ENCODE measurements at places on chromosomes 3 and 15.

DNA sequence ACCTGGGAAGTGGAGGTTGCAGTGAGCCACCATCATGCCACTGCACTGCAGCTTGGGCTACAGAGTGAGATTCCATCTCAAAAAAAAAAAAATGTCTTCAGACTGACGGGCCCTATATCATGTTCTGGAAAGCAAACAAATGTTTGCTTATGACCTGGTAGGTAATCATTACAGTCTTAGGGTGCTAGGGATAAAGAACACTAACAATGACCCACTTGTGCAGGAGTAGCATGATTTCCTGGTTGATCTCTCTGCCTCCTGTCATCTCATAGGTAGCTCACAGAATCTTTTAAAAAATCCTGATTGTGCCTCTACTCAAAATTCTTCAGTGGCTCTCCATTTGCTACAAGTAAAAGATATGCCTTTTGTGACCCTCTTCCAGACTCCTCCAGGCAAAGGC lies 74.5 kb upstream of the TSPAN3 start:
- no peak for DNase-seq

- DNase-seq = no peak
These were observed 2.3 kb upstream of the BMF start for GRCh38 chr15:40110866-40111550.

- DNase-seq = no peak
These were observed 124.0 kb upstream of the ROPN1 start for GRCh38 chr3:124115956-124116355.

DNA sequence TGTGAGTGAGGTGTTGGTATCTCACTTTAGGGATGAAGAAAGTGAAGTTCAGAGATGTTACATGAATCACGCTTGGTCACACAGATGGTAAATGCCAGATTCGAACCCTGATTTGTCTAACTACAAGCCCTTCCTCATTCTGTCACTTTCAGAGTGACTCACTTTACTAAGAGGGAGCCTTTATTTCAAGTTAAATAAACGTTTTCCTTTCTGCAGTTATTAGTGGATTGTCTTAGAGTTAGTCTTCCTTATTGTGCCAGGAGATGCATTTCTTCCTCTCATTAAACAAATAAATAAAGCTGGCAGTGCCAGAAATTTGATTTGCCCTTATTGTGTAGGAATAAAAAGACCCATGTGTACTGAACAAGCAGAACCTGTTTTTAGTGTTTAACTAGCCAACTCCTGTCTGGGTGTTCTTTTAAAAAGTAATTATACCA lies 162.5 kb downstream of the AKAP13 start:
- DNase-seq = no peak

- DNase-seq = peak; percentile 59
These were observed 19.0 kb downstream of the ACAA1 start for GRCh38 chr3:38117748-38118420.

GRCh38 chr15:47398594-47398993 lies 318.7 kb upstream of the SEMA6D start:
- DNase-seq = no peak

DNA sequence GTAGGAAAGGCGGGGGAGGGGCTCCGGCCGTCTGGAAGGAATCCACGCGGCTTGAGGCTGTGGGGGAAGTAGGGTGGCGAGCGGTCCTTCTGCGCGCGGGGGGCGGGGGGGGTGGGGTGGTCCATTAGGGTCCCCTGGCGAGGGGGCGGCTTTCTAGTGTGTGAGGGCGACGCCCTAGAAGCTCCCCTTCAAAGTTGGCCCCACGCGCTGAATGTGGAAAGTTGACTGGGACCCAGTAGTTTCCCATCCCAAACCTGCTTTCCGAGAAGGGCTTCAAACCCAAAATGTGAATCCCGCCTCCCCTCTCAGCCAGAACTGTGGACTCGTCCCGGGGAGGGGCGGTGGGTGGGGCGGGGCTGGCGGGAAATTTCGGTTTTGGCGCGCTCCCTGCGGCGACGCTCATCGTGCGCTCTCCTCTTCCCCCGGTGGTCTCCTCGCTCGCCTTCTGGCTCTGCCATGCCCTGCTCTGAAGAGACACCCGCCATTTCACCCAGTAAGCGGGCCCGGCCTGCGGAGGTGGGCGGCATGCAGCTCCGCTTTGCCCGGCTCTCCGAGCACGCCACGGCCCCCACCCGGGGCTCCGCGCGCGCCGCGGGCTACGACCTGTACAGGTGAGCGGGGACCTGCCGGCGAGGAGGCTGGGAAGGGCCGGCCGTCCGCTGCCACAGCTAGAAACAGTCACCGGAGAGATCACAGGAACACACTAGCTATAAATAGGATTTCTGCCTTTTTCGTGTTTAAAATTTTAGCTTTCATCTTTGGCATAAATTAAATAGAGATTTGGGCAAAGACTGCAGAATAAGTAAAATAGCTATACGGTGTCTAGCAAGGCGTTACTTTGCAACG lies 790 bp downstream of the DUT start:
- peak; percentile 74 for DNase-seq

GRCh38 chr15:52124270-52124880 lies 11.8 kb upstream of the BCL2L10 start:
- no peak for DNase-seq

GRCh38 chr3:57951066-57951882 lies 56.9 kb upstream of the FLNB start:
- no peak for DNase-seq

DNA sequence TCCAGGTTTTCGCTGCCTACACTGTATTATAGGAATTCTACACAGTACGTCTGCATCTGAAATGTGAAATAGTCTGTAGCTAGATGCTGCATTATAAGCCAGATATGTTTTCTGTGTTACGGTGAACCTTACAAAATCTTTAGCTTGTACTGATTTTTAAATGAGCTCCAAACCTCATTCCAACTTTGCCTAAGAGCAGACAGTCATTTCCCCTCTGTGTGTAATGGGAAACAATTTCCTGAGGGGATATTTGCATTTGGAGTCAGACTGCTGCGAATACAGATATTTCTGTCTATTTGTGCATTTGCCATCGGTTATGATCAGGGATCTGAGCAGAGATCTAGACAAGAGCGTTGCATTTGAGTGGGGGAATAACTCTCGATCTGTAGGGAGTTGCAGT lies 37.5 kb downstream of the ARNT2 start:
- DNase-seq = no peak

DNA sequence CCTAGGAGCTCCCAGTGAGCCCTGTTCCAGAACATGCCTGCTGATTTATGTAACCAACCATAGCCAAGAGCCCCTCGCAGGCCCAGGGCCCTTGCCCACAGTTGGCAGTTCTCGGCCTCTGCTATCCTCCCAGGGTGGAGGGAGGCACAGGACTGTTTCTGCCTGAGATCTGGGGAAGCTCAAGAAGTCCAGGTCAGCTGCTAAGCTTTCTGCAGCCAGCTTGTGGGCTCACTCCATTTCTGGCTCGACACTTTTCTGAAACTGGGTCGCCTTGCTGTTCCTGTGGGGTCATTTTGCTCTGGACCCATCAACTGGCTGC lies 72.5 kb upstream of the HERC1 start:
- no peak for DNase-seq

GRCh38 chr15:46815765-46816164 lies 901.5 kb upstream of the SEMA6D start:
- DNase-seq = no peak

DNA sequence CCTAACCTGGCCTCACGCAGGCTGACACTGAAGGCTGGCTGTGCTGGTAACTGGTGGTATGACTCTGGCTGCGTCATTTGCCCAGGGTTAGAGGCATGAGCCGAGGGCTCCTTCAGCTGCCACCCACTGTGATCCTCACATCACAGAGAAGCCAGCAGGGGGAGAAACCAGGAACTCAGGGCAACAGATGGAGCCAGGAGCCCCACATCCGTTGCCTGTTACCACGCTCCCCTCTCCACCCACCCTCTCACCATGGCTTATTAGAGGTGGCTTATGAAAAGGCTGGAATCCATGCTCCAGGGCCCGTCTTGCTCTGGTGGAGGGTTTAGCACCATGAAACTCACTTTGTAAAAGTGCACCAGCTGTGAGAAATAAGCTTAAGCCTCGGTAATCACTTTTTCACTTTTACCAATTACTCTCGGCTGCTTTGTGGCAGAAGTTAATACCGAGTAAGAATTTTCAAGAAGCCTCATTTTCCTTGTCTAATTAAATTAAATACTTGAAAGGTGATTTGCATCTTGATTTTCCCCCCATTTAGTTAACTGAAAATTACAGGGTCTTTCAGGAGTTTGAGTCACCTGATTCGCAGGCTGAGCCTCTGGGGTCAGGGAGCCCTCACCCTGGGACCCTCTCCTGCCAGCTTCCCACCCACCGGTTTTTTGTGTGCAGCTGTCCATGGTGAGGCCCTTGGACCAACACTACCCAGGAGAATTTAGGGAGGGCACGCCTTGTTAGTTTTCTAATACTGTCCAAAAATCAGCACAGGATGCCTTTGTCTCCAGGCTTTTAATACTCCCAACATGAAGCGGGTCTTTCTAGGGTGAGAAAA lies 60.9 kb downstream of the ASB7 start:
- DNase-seq = no peak

- DNase-seq = no peak
These were observed 163.4 kb downstream of the KLF13 start for GRCh38 chr15:31489801-31490646.

DNA sequence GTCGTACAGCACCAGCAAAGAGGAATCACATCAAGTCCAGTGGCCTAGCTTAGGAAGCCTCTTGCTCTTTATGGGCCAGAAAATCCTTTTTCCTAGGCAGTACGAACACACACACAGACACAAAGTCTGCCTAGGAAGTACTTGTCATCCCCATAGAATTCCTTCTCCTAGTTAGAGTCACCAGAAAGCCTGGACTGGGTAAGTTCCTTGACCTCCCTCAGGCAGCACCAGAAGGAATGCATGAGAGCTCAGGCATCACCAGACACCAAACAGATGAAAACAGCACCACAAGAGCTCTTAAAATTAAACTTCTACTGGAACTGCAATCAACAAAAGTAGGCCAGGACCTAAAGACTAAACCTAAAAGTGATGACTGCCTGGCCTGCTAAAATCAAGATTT lies 192.9 kb upstream of the CCDC54 start:
- no peak for DNase-seq

DNA sequence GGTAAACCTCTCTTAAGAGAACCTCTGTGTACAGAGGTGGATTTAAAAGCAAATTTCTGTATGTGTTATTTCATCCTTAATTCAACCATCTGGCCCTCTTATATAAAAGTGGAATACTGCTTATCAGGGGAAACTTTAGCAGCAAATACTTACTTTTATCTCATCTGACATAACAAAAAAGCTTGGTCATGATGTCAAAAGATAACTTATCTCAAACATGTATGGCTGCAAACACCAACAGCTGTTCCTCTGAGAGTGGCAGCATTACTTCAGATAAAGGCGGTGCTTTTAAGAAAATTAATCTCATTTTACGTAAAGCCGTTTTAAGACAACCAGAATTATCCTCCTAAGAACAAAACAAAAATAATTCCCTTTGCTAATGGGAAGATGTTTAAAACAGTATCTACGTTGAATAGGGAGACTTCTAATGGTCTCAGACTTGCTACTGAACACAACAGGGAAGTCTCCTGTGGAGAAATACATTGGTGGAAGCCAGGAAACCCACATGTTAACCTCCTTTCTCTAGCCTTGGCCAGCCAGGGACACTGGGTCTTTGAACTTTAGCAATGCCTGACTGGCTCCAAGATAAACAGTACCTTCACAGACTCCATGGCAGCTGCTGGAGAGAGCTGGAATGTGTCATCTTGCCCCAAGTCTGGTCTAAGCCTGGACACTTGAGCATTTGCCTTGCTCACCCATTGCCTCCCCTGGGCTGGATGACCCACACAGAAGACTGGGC lies 18.1 kb downstream of the ARRDC4 start:
- no peak for DNase-seq

DNA sequence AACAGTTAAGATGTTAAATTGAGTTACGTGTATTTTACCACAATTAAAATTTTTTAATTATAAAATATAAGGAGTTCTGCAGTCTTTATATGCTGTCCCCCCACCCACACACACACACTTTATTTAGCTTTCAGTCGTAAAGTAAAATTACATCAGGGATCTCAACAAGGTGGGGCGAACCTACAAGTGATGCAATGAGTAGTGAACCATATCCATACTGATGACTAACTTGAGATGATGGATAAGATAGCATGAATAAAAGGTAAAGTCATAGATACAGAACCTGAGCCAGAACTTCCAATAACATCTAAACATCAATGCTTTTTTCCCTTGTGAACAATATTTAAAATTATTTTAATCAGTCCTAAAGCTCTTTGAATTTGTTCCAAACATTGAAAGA lies 77.2 kb downstream of the VPS13C start:
- DNase-seq = no peak

DNA sequence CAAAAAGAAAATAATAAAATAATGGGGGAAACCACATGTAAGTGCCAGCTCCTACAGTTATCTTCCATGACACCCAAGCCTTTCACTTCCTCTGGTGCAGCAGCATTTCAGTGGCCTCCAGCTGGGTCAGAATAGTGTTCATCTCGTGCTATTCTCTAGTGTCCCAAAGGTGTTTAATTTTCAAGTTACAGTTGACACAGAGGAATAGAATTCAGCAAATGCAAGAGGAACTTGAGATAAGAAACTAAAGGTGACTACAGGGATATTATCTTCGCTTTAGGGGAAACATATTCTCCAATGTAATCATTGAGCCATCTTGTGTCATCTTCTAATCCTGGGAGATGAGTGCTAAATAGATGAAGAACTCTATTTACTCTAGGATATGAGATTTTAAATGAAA lies 212.8 kb downstream of the EPHA3 start:
- no peak for DNase-seq

DNA sequence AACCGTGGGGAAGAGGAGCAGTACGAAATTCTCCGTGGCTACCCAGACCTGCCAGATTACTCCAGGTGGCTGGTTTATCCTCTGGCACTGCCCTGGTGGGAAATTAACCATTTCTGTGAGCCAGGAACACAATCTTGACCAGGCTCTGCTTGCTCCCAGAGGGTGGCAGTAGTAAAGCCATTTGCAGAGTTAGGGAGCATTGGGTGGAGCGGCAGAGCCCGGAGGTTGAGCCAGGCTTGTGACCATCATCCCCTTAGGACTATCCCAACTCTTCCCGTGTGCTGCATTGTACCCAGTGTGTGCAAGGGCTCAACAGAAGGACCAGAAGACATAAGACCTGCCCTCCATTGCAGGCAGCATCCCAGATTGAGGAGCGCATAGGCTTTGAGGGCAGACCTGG lies 5.3 kb downstream of the KNG1 start:
- DNase-seq = no peak

DNA sequence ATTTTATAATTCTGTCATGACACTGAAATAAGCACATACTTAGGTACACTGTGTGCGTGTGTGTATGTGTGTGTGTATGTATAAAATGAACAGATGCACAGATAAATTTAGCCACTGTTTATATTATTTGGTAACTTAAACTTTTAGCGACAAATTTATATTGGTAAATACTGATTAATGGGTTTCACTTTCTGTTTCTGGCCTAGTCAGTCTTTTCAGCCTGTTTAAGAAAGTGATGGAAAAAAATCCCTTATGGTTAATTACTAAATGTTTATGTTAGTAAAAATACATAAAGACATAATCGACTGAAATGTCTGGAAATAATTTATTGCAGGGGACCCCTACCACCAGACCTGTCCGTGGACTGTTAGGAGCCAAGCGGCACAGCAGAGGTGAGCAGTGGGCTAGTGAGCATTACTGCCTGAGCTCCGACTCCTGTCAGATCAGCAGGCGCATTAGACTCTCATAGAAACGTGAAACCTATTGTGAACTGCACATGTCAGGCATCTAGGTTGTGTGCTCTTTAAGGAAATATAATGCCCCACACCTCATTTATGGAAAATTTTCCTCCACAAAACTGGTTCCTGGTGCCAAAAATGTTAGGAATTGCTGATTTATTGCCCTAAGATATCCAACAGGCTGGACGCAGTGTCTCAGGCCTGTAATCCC lies 717.4 kb downstream of the SI start:
- DNase-seq = no peak

GRCh38 chr3:150348500-150348899 lies 59.6 kb upstream of the TSC22D2 start:
- DNase-seq = no peak

Measured in stimulated activated CD4-positive, alpha-beta T cell treated with anti-CD3 and anti-CD28 coated beads, Interleukin-4, amount 100 ng/mL, for 48 hours (primary cell).